ENCODE measurements at places on chromosomes 1 and 21. TPM values are rescaled to one million over a fixed set of nuclear protein-coding genes. Genes with fewer than 3 reads are reported as not detected.

TRABD2B gene
- total RNA-seq = 0.30 TPM

DNA sequence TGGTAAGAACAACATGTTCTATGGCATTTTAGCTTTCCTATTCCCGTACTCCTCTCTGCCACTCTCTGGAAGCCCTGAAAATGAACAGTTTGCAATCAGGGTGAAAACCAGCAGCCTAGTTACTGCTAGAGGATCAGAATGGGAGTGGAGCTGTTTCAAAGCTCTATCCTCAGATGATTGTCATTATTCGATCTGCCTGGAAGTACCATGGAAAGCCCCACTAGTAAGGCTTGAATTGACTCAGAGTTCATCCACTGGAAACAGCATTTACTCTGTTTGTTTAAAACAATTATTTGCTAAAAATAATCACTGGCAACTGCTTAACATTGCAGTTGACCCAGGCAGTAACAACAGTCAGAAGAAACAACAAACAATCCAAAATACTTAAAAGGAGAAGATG lies 91.2 kb downstream of the USH2A start:
- DNase-seq = no peak

DNA sequence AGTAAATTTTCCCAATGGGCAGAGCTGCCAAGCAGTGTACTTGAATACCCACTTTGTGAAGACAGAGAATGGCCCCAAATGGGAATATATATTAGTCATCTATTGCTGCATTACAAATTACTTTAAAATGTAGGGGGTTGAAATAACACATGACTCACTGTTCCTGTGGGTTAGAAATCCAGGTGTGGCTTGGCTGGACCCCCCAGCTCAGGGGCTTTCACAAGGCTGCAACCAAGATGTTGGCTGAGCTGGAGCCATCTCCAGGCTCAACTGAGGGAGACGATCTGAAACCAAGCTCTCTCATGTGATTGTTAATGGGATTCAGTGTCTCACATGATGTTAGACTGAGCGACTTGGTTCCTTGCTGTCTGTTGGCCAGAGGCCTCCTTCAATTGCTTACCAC lies 33.4 kb upstream of the ARHGAP29 start:
- no peak for DNase-seq

DNA sequence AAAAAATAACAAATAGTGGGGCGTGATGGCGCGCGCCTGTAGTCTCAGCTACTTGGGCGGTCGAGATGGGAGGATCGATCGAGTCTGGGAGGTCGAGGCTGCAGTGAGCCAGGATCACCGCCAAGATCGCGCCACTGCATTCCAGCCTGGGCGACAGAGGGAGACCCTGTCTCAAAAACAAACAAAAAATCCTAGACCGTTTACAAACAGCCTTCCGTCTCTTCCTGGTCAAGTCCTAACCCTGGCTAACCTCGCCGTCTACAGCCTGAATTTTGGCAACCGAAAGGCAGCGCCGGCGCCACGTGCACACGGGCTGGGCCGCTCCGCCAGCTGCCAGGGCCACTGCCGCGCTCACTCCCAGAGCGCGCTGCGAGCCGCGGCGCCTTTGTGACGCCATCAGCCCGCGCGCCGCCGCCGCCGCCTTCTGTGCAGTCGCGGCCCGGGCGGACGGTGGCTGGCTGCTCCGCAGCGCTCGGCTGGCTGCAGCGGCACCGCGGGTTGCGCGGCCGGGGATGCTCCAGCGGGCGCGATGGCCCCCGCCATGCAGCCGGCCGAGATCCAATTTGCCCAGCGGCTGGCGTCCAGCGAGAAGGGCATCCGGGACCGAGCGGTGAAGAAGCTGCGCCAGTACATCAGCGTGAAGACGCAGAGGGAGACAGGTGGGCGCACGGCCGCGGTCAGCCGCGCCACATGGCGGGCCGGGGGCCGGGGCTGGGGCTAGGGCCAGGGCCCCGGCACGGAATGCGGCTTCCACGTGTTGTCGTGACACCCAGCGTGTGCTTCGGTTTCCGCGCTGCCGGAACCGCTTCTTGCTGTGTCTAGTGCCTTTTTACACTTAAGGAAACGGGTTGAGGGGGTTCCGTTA lies at the start of the genes HSF2BP and RRP1B:
HSF2BP (minus strand) TSS at position 353 of the 865 bp plus-strand sequence. CDS start 1,392 bp downstream, outside the sequence.
RRP1B (plus strand) TSS at position 425 of the 865 bp plus-strand sequence; CDS start at position 530, 105 bp downstream.
- DNase-seq = peak; percentile 95

GRCh38 chr1:98794196-98794886 lies 132.8 kb downstream of the SNX7 start:
- no peak for DNase-seq

GRCh38 chr1:159953536-159954515 lies at the start of gene SLAMF9:
Gene SLAMF9 (minus strand): TSS chr1:159954237. CDS start chr1:159954137, 100 bp downstream.
- DNase-seq = peak; percentile 61

DNA sequence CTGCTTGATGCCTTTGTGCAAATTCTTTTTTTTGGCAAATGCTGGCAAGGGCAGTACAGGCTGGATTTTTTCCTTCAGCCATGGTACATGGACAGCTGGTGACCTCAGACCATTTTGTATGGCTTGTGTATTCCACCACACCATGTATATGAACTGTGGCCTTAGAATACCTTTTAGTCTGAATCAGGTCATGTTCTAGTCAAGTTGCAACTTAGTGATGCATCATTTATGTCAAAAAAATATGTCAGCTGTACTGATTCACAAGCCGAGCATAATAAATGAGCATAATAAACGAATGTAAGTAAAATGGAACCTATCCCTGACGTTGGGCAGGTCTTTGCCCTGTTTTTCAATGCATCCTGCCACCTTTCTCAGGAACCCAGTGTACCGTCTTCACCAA lies 219.7 kb upstream of the RUNX1 start:
- no peak for DNase-seq

FOXD2 gene
- total RNA-seq = 1.4 TPM

DNA sequence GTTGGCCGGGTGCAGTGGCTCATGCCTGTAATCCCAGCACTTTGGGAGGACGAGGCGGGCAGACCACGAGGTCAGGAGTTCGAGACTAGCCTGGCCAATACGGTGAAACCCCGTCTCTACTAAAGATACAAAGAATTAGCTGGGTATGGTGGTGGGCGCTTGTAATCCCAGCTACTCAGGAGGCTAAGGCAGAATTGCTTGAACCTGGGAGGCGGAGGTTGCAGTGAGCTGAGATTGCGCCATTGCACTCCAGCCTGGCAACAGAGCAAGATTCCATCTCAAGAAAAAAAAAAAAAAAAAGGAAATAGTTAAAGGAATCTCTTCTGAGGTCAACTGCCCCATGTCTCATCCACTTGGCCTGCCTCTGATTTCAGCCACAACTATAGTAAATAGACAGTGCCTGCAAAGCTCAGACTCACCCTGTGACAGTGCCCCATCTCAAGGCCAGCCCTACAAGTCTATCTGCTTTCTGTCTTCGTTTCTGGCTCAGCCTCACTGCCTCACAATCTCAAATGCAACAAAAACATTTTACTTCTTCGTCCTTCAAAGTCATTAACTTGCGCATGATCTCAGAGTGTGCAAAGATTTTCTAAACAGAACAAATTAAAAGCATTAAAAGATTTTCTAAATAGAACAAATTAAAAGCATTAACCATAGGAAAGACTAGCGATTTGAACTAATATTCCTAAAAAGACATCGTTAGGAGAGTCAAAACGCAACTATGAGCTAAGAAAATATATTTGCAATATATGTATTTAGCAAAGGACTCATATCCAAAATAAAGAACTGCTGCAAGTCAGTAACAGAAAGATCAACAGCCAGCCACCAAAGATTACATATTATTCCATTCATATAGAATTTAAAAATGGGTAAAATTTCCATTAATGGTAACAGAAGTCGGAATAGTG lies 65.0 kb upstream of the PRDX6 start:
- DNase-seq = no peak

DNA sequence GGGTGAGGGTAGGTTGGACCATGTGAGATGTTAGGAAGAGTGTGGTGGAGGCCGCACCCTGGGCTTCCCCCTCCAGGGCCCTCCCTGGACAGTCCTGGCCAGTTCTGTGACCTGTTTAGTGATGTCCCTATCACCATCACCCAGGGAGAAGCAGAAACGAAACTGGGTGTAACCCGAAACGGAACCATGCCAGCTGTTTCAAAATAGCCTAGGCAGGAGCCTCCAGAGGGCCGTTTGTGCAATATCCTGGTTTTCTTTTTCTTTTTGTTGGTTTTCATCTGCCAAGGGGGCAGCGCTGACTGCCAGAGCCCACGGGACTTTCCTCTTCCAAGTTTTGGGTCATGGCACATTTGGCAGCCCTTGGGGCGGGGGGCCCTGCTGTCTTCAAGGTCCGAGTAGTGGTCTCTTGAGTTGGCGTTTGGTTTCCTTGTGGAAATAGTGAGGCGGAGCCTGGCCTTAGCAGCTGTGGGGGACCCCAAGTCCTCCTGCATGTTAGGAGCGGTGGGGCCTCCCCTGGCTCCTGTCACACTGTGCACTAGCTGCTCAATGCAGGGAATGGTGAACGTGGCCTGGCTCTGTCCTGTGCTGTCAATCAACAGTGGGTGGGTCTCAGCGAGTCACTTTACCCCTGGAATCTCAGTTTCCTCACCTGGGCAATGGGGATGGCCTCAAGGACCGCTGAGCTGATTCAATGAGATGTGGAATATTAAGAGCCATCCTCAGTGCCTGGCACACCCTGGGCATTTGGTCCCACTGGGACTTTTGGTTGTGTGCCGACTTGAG lies 90.7 kb downstream of the ARHGEF10L start:
- no peak for DNase-seq

DNA sequence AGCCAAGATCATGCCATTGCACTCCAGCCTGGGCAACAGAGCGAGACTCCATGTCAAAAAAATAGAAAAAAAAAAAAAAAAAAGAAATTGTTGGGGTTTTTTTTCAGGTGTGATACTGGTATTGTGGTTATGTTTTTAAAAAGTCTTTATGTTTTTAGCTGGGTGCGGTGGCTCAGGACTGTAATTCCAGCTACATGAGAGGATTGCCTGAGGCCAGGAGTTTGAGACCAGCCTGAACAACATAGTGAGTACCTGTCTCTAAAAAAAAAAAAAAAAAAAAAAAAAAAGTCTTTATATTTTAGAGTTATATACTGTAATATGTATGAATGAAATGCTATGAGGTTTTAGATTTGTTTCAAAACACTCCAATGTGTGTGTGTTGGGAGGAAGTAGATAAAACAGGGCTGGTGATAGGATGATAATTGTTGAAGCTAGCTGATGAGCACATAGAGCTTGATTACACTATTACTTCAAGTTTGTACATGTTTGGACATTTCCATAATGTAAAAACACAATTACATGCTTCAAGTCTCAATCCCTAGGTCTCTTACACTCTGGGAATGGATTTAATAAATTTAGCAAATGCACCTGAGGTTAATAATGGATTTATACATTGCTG lies 30.2 kb upstream of the ATP5PO start:
- no peak for DNase-seq

LAMC1 gene
- 37.5 TPM for total RNA-seq

S100A14 gene
- not detected for total RNA-seq

GRCh38 chr1:28067523-28068090 lies 20.8 kb downstream of the EYA3 start:
- no peak for DNase-seq

- DNase-seq = peak; percentile 39
These were observed 207.5 kb downstream of the MATN1 start for GRCh38 chr1:30515755-30516484.

GRCh38 chr1:116667078-116667574 lies 407 bp downstream of the IGSF3 start:
- no peak for DNase-seq

- DNase-seq = no peak
These were observed 5.7 kb downstream of the DYRK1A start for GRCh38 chr21:37372127-37372731.

GRCh38 chr1:33165209-33165608 lies 16.6 kb downstream of the TRIM62 start:
- DNase-seq = no peak

DNA sequence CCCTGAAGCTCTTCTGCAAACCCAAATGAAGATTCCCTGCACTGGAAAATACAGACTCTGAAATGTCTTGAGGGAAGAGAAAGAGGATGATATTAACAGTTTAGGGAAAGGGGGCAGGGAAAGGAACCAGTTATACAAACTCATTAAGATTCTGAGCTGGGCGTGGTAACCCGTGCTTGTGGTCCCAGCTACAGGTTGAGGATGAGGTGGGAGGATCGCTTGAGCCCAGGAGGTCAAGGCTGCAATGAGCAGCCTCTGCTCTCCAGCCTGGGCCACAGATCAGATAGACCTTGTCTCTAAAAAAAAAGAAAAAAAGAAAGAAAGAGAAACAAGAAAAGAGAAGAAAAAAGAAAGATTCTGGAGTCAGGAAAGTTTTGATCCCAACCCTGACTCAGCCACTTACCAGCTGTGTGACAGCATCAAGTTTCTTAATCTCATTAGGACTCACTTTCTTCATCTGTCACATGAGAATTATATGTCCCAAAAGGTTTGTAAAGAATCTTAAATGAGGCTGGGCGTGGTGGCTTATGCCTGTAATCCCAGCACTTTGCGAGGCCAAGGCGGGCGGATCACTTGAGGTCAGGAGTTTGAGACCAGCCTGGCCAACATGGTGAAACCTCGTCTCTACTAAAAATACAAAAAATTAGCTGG lies 53.9 kb downstream of the OPTC start:
- no peak for DNase-seq

SAMD13 gene
- total RNA-seq = 2.6 TPM

All from spleen (tissue), 13 donors.